ENCODE measurements at places on chromosomes 1 and 21.

GRCh38 chr1:4137621-4138415, 237.7 kb upstream of the C1orf174 start:
- no peak for DNase-seq

- DNase-seq: peak; percentile 8
These were observed 142.2 kb upstream of the KRTAP19-8 start for GRCh38 chr21:31180256-31181081.

DNA sequence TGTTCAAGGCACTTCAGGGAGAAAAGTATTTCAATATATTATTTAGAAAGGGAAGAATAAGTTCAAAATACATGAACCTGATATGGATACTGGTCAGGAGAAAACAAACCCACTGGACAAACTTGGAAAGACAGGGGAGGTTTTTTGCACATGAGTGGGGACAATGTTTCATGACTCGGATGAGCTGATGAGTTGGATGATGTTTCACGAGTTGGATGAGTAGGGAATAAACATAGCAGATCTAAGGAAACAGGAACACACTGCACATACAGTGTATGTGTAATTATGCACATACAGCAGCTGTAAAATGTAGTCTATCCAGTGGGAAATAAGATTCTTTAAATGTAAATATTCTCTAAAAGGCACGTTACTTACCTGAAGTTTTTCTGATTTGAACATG, 682.9 kb upstream of the ADAMTS5 start:
- DNase-seq: no peak

- DNase-seq: no peak
These were observed 3.0 kb downstream of the ITLN2 start for GRCh38 chr1:160951443-160952128.

DNA sequence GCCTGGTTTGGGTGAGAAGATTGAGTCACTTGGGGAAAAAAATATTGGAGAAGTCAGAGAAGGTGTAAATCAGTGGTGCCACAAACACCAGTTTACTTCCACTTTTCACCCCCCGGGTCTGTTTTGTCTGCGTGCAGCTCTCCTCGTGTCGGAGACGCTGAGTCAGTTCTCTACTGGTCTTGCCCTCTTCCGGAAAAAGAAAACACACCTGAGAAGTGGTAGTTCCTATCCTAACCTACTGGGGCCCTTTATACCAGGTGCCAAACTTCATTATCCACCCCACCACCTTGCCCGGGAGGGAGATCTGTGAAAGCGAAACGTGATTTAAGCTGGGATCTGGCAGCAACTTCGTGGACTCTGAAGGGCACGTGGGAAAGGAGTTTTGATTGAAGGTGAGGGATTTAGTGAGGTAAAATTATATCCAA, 855 bp upstream of the IVNS1ABP start:
- peak; percentile 53 for DNase-seq

- DNase-seq: no peak
These were observed 873 bp upstream of the PI4KB start for GRCh38 chr1:151327903-151328674.

DNA sequence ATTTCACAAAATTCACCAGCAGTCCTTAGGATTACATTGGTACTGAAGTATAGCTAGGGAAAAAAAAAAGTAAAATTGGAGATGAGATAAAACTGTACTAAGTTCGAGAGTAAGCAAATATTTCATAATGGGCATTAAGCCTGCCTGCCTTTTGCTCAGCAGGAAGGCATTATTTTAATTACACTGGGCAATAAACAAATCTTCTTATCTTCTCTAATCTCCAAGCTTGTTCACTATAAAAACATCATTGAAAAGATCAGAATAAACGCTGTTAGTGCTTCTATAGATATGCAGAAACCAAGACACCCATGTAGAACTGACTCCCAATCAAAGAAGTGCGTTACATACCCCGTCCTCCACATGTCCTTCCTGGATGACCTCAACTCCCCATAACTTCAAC, 174.2 kb upstream of the CHODL start:
- no peak for DNase-seq

GRCh38 chr1:111599781-111600693, 19.6 kb upstream of the RAP1A start:
- no peak for DNase-seq

GRCh38 chr1:3650248-3651025, 534 bp upstream of the WRAP73 start:
- DNase-seq: no peak

DNA sequence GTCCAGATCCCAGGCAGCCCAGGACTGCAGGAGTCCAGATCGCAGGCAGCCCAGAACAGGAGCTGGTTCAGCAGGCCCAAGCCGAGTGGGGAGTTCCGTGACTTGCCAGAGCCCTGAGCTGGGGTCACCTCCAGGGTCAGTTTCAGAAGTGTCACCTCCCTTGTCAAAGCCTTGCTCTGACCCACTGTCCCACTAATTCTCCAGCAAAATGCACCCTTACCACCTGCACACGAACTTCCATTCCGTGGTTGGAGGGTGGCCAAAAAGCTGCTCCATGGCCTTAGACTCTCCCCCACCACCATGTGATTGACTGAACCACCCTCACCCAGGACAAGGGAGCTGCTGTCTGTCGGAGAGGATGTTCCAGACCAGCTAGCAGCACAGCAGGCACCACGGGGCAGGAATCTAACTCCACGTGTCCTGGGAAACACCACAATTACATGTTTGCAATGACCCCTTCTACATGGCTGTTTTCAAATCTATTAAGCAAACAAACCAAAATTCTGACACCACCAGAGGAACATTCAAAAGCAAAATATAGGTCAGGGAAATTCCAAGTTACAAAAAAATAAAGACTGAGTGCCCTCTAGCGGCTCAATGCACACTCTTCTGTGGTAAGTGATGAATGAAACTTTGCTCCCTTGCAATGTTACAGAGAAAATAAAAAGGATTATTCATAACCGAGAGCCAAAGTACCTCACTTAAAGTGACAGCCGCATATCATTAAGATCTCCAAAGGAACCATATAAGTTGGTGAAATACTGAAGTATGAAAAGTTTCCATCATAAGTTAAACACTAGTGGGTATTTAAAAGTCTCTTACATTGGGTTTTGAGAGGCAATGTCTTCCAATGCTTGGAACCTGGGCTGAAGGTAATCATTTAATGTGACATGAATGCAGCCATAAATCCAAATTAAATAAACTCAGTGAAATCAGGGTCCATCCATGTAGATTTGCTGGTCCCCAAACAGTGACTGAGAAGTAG, 76.3 kb downstream of the NPHP4 start:
- DNase-seq: no peak

DNA sequence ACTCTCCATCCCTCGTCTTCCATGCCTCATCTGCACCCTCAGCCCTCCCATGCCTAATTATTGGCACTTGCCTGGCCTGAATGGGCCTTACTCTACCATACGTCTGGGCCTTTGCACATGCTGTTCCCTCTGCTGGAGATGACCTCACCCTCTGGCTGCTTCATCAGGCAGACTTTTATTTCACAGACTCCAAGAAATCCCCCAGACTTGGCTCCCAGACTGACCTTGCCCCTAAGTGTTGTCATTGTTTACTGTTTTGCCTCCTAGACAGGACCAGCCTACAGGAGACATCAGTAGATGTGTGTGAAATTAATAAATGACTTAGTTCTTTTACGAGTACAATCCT, 5.2 kb upstream of the AHDC1 start:
- no peak for DNase-seq

- DNase-seq: no peak
These were observed 33.7 kb downstream of the PTGFRN start for GRCh38 chr1:116943438-116943837.

DNA sequence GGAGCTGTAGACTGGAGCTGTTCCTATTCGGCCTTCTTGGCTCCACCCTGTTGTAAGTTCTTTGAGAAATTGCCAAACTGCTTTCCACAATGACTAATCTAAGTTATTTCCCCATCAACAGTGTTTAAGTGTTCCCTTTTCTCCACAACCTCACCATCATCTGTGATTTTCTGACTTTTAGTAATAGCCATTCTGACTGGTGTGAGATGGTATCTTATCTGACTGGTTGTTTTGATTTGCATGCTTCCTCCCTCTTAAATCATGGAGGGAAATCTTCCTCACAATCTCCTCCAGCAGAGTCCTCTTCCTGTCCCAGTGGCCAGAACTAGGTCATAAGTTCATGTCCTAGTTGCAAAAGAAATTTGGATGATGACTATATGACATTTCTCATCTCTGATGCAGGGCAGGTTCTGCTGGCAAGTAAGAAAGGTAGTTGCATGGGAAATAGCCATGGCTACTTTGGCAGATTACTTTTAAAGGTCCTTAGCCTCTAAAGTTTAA, 294.0 kb downstream of the LRRC40 start:
- no peak for DNase-seq

DNA sequence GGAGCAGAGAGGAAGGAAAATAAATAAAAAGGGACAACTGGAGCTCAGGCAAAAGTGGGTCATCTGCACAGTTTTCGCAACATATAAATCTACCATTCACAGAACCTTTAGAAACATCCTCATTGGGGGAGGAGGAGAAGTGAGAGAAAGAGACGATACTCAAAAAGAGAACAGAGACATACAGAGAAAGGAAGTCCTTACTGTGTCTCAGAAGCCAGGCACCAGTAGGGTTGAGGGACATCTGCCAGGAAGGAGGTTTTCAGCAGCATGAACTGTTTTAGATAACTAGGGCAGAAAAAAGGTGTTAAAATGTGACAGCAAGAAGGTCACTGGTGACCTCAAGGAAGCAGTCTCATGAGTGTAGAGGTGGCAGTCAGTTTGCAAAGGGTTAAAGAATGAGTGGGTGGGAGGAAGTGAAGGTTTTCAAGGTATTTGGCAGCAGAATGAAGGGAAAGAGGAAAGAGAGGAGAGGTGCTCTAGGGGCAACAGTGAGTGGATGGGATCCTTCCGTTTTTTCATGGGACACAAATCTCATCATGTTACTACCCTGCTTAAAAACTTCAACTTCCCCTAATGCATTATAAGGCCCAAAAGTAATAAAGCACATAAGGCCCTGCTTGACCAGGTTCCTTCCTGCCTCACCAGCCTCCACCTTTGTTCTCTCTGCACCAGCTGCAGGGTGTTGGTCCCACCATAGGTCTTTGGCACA, 9.5 kb downstream of the JAK1 start:
- DNase-seq: no peak

DNA sequence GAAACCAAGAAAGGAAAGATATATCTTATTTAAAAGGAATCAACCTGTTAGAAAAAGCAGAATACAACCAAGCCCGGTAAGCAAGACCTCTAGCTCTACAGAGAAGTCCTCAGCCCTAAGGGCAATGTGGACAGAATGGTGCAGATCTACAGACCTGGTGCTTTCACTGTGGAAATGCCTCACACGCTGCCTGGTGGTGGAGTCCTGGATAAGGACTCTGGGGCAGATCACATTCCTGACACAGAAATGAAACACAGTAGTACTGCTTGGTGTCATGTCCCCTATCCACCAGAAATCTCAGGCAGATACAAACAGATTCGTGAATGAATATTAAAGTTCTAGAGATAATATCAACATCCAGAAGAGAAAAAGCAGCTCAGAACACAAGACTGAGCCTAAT, 6.8 kb downstream of the CNN3 start:
- DNase-seq: no peak

- DNase-seq: no peak
These were observed 11.2 kb downstream of the PSEN2 start for GRCh38 chr1:226881515-226882185.

GRCh38 chr1:3155056-3155925, 86.3 kb downstream of the PRDM16 start:
- DNase-seq: no peak

GRCh38 chr21:26920055-26920454, 46.8 kb downstream of the ADAMTS5 start:
- DNase-seq: no peak

- no peak for DNase-seq
These were observed 54.2 kb downstream of the HIVEP3 start for GRCh38 chr1:41864471-41865040.

DNA sequence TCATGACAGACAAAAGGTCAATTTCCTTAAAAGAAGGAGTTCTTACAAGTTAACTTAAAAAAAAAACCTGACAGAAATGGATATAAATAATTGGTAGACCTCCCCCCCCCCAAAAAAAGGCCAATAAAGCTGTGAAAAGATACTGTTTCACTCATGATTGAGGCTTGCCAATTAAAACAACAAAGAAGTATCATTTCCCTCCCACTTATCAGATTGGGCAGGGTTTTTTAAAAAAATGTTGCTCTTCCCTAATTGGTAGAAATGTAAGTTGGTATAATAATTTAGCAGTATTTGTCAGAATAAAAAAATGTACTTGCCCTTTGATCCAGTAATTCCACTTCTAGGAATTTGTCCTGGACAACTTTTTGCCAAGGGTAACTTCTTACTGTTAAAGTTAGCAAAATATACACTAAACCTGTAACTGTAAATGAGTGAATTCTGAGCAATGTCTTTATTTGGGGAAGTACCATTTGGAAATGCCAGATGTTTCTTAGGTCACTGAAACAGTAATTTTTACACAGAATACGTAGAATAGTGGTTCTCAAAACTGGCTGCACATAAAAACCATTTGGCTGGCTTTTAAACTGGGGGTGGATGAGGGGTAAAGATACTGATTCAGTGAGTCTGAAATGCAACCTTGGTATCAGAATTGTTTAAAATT, 17.5 kb downstream of the RNF2 start:
- no peak for DNase-seq

GRCh38 chr1:201566933-201567801, 28.2 kb downstream of the NAV1 start:
- no peak for DNase-seq

GRCh38 chr1:19407494-19408096, 77.7 kb downstream of the CAPZB start:
- no peak for DNase-seq

DNA sequence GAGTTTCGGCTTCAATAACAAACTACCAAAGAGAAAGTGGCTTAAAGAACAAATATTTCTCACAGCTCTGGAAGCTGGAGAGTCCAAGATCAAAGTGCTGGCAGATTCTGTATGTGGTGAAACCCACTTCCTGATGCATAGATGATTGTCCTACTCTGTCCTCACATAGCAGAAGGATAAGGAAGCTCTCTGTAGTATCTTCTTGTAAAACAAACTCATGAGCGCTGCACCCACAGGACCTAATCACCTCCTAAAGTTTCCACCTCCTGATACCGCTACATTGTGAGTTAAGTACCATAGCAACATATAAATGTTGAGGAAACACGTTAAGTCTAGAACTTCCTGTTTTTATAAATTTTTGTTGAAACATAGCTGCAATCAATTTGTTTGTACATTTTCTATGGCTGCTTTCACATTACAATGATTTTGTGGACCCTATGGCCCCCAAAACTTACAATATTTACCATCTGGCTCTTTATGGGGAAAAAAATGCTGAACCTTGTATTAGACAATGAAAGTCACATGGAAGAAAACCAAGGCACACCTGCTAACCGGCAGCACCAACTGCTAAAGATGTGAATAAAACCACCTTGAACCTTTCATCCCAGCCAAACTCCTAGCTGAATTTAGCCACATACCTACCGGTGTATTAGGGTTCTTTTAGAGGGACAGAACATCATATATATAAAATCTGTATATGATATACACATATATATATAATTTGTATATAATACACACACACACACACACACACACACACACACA, 1423.4 kb downstream of the NCAM2 start:
- no peak for DNase-seq

- no peak for DNase-seq
These were observed 89.5 kb downstream of the DENND1B start for GRCh38 chr1:197685785-197686184.
